Osteocyte (in vitro differentiated cells): ENCODE measurements at places on chromosomes 16 and 17. TPM values are rescaled to one million over a fixed set of nuclear protein-coding genes. Genes with fewer than 3 reads are reported as not detected.

The SERPINF2 gene
- total RNA-seq: 0.38 and 0.50 TPM in 2 replicates

The ARRB2 gene
- total RNA-seq: 19.4 and 23.6 TPM in 2 replicates

The GPR139 gene
- total RNA-seq: not detected in 2 replicates

The CHST4 gene
- not detected in 2 replicates for total RNA-seq

The HASPIN gene
- 1.9 and 2.6 TPM in 2 replicates for total RNA-seq

The ADAMTS18 gene
- not detected in 2 replicates for total RNA-seq

The ZG16 gene
- total RNA-seq: not detected in 2 replicates
